ENCODE measurements at places on chromosomes 5 and 9.

DNA sequence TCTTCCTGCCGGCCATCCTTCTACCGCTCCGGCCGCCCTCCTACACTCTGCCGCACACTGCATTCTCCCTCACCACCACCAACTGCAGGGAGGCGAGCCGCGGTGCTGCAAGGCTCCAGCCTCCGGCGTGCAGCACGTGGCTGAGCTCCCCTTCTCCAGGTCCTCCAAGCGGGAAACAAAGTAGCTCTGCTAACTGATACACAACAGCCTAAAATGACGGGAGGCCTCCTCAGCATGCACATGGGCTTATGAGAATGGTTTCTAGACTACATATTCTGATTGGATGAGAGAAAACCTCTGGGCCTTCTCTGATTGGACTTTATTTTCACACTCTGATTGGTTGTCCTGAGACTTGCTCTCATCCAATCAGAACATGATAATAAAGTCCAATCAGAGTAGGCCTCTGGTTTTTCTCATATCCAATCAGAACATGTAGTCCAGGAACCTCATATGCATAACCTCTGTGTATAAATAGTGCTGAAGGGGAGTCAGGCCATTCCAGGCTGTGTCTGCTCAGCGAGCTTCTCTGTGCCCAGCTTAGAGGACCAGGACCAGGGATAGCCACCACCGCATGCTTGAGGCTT lies 27.0 kb upstream of the ZNF354B start:
- DNase-seq = no peak

GRCh38 chr9:72540348-72540873 lies 19.0 kb downstream of the TMC1 start:
- DNase-seq = peak; percentile 17

DNA sequence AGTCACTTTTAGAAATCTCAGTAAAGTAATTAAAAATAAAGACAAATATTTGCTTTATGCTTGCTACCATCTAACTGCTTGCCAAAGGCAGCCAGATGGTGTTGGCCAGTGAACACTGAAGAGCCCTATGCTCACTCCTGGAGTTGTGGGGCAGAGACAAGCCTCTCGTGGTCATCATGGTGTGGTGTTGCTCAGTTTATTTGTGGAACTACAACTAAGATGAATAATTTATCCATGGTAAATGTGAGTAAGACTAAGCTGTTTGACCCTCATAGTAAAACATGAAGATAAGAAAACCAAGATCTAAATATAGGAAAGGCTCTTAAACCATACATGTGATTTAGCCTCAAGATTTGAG lies 100.7 kb downstream of the PDE8B start:
- DNase-seq = no peak

DNA sequence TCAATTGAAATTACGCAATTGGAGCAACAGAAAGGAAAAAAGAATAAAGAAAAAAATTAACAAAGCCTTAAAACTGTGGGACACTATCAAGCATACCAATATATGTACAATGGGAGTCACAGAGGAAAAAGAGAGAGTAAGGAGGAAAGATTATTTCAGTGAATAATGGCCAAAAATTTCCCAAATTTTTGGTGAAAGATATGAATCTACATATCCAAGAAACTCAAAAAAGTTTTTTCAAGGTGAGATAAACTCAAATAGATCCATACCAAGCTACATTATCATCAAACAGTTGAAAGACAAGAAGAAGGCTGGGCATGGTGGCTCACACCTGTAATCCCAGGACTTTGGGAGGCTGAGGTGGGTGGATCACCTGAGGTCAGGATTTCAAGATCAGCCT lies 8.8 kb upstream of the BRD3 start:
- DNase-seq = no peak

- no peak for DNase-seq
Measured at GRCh38 chr5:31725996-31726395, 87.1 kb downstream of the PDZD2 start.

- DNase-seq = no peak
Measured at GRCh38 chr9:133880851-133881661, 111.1 kb downstream of the VAV2 start.

DNA sequence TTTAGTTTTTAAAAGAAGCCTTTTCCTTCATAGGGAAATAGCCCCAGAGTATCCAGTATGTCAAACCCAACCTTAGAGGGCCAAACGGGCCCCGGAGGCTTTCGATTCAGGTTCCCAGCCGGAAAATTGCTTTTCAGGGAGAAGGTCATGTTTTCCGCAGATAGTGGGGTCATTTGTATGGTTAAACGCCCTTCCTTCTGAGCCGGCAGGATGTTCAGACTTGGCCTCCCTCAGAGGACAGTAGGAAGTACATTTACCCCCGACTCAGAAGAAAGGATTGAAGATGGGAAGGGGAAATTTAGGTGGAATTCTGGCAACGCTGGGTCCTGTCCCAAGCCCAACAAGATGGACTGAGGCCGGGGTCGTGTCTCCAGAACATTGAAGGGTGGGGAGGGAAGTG lies 195.2 kb downstream of the AOPEP start:
- no peak for DNase-seq

GRCh38 chr9:75624998-75625397 lies 265.5 kb upstream of the PCSK5 start:
- DNase-seq = no peak

DNA sequence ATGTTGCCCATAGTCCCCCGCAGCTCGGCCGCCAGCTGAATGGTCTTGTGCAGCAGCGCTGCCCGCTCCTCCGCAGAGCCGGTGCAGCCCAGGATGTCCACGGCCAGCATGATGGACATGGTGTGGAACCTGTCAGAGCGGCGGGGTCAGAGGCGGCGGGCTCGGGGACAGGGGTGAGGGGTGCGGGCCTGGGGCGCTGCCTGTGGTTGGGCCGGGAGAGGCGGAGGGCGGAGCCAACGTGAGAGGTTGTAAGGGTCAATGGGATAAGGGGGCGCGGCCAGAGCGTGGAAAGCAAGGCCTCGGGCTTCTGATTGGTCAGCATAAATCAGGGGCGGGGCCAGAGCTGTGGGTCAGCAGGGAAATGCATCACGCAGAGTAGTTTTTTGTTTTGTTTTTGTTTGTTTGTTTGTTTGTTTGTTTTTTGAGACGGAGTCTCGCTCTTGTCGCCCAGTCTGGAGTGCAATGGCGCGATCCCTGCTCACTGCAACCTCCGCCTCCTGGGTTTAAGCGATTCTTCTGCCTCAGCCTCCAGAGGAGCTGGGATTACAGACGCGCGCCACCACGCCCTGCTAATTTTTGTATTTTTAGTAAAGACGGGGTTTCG lies 6.8 kb upstream of the TOR2A start:
- DNase-seq = peak; percentile 30

DNA sequence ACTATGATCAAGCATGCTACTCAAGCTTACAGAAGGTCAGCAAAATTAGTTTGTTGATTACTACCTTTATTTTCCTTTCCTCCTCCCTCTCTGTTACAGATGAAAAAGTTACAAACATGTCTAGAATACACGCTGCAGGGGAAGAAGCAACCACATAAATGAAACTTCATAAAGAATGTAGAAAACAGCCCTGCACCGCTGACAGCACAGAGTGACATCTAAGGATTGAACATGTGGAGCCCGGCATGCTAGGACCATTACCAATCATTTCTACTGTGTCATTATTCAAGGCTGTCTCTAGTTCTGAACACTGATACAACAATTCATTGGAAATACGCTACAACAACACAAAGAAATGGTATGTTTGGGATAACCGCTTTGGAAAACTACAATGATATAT lies 261.1 kb downstream of the MLLT3 start:
- no peak for DNase-seq

DNA sequence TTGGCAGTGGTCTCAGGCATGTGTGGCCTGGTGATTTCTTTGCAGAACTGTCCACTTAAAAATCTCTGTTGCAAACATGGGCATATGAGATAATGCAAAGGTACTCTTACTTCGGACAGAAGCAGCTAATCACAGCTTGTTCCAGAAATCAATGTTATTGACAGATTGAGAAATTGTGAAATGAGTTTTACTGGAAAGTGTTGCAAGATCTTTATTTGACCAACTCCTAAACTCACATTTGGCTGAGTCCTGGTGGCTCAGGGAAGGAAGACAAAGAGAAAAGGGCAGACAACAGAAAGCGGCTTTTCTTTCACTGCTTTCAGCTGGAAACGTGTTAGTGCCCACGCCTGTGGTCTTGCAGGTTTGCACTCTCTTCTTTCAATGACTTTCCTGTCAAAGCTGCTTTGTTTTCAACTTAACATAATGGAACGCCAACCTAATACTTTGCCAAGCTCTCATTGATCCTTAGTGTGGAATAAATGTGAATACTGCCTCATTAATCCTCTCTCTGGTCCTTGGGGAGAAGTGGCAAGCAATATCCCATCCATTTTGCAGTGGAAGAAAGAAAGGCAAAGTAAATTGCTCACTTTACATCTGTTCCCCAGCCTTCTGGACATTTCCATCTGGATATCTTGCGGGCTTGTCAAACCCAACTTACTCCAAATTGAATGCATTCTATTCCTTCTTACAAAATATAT lies 586.4 kb downstream of the LRRC70 start:
- no peak for DNase-seq

DNA sequence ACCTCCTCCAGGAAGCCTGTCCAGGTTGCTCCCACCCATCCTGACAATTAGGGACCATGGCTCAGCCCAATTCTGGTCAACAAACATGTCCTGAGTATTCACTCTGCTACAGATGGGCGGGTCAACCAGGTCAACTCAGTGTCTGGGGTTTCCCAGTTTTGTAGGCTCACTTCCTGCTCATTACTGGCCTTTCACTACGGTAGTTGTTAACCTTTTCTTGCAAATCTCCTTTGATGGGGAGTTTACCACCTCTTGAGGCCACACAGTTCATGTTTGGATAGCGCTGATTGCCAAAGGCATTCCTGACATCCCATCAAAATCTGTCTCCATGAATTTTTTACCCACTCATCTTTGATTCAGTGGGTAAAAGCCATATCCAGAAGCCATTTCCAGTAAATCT lies 13.8 kb downstream of the TMEM8B start:
- no peak for DNase-seq

- peak; percentile 36 for DNase-seq
Measured at GRCh38 chr5:107557051-107557658, 113.6 kb downstream of the EFNA5 start.

GRCh38 chr5:78591972-78592700 lies 56.4 kb downstream of the LHFPL2 start:
- no peak for DNase-seq

- DNase-seq = no peak
Measured at GRCh38 chr5:173591056-173591514, 25.4 kb downstream of the BOD1 start.

GRCh38 chr5:174383210-174384167 lies 338.0 kb downstream of the NSG2 start:
- no peak for DNase-seq

GRCh38 chr9:134908524-134909309 lies 9.0 kb downstream of the FCN1 start:
- DNase-seq = no peak

- DNase-seq = peak; percentile 6
Measured at GRCh38 chr5:71475788-71476384, 20.4 kb downstream of the BDP1 start.

DNA sequence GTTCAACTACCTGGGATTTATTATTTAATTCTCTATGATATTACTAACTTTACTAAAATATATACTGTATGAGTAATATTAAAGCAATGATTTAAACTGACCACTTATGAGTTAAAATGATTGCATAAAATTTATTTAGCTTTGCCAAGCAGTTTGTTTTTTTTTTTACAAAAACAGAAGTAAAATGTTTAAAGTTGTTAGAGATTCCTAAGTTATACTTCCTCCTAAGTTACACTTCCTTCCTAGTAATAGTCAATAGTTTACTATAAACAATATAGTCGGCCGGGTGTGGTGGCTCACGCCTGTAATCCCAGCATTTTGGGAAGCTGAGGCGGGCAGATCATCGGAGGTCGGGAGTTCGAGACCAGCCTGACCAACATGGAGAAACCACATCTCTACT lies 23.7 kb upstream of the LRRC19 start:
- no peak for DNase-seq

DNA sequence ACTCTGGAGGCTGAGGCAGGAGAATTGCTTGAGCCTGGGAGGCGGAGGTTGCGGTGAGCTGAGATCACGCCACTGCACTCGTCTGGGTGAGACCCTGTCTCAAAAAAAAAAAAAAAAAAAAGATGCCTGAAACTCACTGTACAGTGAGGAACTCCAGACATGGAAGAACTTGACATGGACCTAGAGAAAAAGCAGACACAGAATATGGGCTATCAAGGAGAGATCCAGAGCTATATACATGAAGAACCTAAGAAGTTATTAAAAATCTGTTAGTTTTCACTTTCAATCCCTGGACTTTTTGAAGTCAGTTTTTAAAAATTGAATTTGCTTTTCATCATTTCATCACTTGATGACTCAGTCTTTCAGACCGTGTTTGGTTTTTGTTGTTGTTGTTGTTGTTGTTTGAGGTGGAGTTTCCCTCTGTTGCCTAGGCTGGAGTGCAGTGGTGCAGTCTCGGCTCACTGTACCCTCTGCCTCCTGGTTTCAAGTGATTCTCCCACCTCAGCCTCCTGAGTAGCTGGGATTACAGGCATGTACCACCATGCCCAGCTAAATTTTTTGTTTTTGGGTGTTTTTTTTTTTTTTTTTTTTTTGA lies 20.3 kb downstream of the PAIP2 start:
- DNase-seq = no peak

DNA sequence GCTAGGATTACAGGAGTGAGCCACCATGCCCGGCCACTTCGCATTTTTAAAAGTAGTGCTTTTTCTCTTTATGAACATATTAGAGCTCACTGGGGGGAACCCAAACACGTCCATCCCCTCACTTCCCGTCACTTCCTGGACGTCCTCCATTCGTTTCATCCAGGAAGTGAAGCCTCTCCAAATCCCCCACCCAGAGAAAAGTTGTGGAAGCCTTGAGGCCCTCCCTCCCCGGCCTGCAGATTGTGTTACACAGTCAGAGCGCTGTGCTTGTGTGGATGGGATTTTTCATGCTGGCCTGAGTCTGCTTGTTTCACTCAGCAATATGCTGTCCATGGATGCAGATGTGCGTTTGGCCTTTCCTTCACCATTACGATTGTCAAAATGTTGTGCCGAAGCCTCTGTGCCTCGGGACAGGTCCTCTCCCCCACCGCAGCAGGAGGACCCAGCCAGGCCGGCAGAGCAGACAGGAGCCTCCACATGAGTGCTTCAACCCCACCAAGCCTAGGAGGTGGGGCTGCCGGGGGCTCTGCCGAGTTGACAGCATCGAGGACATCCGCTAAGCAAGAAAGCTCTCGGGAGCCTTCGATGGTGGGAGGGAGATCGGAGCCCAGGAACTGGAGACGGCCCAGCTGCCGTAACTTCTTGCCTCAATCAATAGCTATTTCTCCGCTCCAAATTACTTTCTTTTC lies 121.6 kb upstream of the PPP1R26 start:
- no peak for DNase-seq

DNA sequence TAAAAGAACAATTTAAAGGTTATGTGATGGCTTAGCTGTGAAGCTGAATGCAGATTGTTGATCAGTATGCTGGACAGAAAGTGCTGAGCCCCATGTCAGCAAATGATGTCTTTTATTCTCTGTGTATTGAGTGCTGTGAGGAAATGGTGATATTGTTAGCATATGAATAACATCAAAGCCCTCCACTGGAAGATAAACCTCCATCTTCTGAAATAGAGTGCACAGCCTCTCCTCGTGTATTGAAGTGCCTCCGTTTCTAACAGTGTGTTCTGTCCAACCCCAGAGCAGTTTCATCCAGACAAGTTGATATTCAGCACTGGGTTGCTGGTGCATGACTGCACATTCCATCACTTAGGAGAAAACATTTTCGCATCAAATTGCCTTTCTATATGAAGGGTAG lies 242.9 kb downstream of the CSNK1G3 start:
- DNase-seq = peak; percentile 31

Data from fibroblast of skin of right quadriceps (primary cell).